Glutamatergic neuron (in vitro differentiated cells): ENCODE measurements at places on chromosomes 5 and 9.
A peak's percentile ranks its signal among the peaks of the same experiment; 100 is the strongest.

DNA sequence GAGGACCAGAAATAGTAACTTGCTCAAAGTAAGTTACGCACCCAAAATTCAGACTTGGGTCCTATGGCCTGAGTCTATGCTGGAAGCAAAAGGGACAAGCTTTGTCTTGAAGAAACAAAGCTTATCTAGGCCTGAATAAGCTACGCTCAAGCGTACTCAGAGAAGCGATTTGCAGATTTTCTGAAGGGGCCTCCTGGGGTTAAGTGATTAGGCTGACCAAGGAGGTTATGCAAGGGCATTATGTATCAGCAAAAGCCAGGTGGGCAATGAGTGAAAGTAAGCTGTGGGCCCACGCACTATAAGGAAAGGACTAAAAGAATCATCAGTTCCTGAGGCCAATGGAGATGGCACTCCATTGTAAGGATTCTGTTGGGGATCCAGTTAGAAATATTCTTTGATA is 122.1 kb downstream of the SNX18 start:
- H3K27me3 ChIP-seq: peaks cover 3% of the 10 kb centered on the region
- H3K4me3 ChIP-seq: no peak overlapping the region
- no peak for DNase-seq
- H3K36me3 ChIP-seq: peaks cover 6% of the 10 kb centered on the region
- no peak overlapping the region for H3K27ac ChIP-seq
- H3K4me1 ChIP-seq: peaks cover 9% of the 10 kb centered on the region

DNA sequence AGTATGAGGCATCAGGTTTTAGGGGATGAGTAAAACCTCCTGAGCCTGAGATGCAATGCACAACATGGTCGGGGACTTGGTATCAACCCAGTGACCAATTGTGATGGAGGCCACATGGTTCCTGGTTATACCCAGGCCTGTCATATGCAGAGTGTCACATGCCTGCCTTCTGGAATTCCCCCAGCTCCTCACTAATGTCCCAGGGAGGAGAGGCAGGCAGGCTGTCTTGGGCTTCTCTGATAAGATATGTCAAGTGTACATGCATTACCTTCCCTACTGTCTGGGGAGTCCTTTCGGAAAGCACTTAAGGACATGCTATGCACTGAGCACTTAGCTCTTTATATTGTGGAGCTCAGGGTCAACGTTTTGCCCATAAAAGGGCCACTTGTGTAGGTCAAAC is 14.2 kb upstream of the PALM2AKAP2 start:
- H3K27ac ChIP-seq: no peak overlapping the region
- no peaks in the 10 kb centered on the region for H3K27me3 ChIP-seq
- H3K36me3 ChIP-seq: no peaks in the 10 kb centered on the region

- no peaks in the 10 kb centered on the region for H3K27me3 ChIP-seq
- no peak overlapping the region for H3K4me3 ChIP-seq
- no peaks in the 10 kb centered on the region for H3K4me1 ChIP-seq
- DNase-seq: no peak
- H3K27ac ChIP-seq: no peak overlapping the region
Observed at GRCh38 chr5:40430101-40430710, 249.5 kb upstream of the PTGER4 start.

- no peaks in the 10 kb centered on the region for H3K36me3 ChIP-seq
- H3K27me3 ChIP-seq: no peaks in the 10 kb centered on the region
- no peaks in the 10 kb centered on the region for H3K4me1 ChIP-seq
- DNase-seq: no peak
- no peak overlapping the region for H3K27ac ChIP-seq
Observed at GRCh38 chr9:21081451-21081850, 3.7 kb upstream of the IFNB1 start.

DNA sequence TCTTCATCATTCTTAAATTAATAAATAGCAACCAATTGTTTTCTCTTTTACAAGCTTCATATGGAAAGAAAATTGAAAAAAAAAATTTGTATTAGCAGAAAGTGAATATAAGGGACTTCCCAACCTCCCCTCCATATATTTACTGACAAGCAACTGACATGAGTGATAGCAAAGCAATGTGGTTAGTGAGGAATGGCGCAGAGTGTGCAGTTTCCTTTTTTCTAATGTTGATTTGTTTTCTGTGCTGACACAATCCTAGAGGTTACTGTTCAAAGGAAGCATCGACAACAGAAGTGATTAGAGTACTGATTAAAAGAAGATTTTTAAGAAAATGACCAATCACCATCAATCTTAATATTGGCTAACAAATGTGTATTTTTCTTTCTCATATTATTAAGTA is 1.7 kb upstream of the PTGER4 start:
- H3K27ac ChIP-seq: no peak overlapping the region
- peaks cover 18% of the 10 kb centered on the region for H3K27me3 ChIP-seq
- DNase-seq: no peak
- no peak overlapping the region for H3K4me3 ChIP-seq

GRCh38 chr5:120697147-120697546 is 233.0 kb downstream of the PRR16 start:
- no peak overlapping the region for H3K27ac ChIP-seq
- H3K27me3 ChIP-seq: peaks cover 8% of the 10 kb centered on the region
- DNase-seq: no peak
- no peaks in the 10 kb centered on the region for H3K36me3 ChIP-seq

- H3K4me3 ChIP-seq: no peak overlapping the region
- H3K36me3 ChIP-seq: no peaks in the 10 kb centered on the region
- H3K27ac ChIP-seq: no peak overlapping the region
- no peak for DNase-seq
- no peaks in the 10 kb centered on the region for H3K27me3 ChIP-seq
- H3K4me1 ChIP-seq: peaks cover 18% of the 10 kb centered on the region
Observed at GRCh38 chr5:163894645-163895044, 389.2 kb downstream of the MAT2B start.

DNA sequence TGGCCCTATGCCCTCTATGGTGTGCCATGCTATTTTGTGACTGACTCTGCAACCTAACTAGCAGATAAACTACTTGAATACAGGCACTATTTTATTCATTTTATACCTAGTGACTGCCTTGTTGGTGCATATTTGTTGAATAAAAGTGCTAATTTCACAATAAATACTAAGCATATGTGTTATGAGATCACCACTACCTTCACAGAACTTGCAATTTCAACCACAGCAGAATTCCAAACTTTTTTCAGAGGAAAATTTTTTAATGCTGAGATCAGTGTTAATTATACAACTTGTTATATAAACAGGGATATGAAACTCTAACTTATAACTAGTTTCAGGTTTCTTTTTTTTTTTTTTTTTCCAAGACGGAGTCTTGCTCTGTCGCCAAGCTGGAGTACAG is 94.8 kb downstream of the NR3C1 start:
- H3K4me1 ChIP-seq: no peaks in the 10 kb centered on the region
- H3K27ac ChIP-seq: no peak overlapping the region
- no peaks in the 10 kb centered on the region for H3K36me3 ChIP-seq

- no peaks in the 10 kb centered on the region for H3K4me1 ChIP-seq
- H3K27ac ChIP-seq: no peak overlapping the region
- no peak for DNase-seq
Observed at GRCh38 chr9:121399883-121400607, 30.0 kb upstream of the STOM start.

DNA sequence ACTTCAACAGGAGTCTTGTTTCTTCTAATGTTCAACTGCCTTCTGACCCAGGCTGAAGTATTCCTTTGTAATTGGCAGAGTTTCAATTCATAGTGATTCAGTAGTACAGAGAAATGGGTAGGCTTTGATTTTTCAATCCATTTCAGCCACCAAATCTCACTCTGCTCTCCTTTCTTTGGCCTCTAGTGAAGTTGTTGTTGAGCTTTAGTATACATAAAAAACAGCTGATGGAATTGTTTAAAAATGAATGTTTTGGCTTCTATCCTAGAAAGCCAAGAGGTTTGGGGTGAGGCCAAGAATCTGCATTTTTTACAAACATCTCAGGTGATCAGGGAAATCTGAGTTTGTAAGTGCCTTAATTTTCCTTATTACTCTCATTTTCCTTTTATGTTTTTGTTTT is 182.9 kb upstream of the MAP1B start:
- no peak for DNase-seq
- peaks cover 8% of the 10 kb centered on the region for H3K4me1 ChIP-seq
- H3K27ac ChIP-seq: no peak overlapping the region
- H3K36me3 ChIP-seq: no peaks in the 10 kb centered on the region
- no peak overlapping the region for H3K4me3 ChIP-seq

- no peaks in the 10 kb centered on the region for H3K27me3 ChIP-seq
- H3K27ac ChIP-seq: no peak overlapping the region
- peaks cover 11% of the 10 kb centered on the region for H3K4me1 ChIP-seq
- peaks cover 4% of the 10 kb centered on the region for H3K36me3 ChIP-seq
Observed at GRCh38 chr5:54577528-54577927, 60.0 kb downstream of the SNX18 start.

DNA sequence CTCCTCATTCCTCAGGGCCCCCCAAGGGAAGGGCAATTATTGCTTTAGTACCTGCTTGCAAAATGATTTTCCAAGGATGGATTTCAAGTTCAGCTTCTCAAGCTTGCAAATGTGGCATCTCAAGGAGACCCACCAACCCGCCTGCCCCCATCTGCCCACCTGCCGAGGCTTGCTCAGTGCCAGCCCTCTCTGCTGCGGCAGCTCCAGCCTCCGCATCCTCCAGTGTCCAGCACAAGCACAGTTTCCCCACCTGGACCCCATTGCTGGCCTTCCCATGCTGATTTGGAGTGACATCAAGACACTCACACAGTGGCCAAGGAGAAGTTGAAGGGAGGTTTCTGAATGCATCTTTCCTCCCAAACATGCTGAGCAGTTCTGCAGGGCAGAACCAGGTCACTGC is 31.2 kb downstream of the MED10 start:
- no peak overlapping the region for H3K27ac ChIP-seq
- peaks cover 5% of the 10 kb centered on the region for H3K27me3 ChIP-seq
- H3K4me1 ChIP-seq: no peaks in the 10 kb centered on the region
- DNase-seq: no peak
- H3K36me3 ChIP-seq: peaks cover 10% of the 10 kb centered on the region

- H3K4me3 ChIP-seq: no peak overlapping the region
- H3K27me3 ChIP-seq: no peaks in the 10 kb centered on the region
- peaks cover 2% of the 10 kb centered on the region for H3K4me1 ChIP-seq
- H3K27ac ChIP-seq: no peak overlapping the region
Observed at GRCh38 chr9:75429531-75430475, 341.5 kb downstream of the OSTF1 start.

DNA sequence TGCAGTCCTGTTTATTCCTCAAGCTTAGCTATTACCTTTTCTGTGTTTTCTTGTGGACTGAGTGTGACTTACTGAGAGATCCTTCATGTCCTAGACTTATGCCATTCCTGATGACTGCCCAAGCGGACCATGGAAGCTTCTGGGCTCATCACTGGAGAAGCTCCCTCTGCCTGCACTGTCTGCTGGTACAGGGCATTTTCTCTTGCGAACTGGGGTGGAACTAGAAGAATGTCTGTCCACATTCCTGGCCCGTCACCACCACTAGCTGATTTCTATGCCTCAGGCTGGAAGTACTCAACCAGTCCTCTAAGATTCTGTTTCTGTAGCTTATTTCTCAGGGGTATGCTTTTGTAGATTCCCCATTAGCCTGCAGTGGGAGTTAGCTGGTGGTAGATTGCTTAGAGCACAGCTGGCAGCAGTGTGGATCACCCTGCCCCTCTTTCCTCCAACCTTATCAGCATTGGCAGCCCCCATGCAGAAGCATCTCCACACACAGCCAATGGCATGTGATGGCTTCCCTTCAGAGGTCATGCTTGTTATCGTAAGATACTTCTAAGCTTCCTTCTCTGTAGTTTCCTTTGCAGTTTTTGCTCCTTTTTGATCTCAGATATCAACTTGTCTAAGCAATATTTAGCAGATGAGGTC is 12.4 kb downstream of the SLC36A1 start:
- peaks cover 12% of the 10 kb centered on the region for H3K36me3 ChIP-seq
- no peak for DNase-seq
- H3K27ac ChIP-seq: peak overlapping the region; percentile 52
- no peak overlapping the region for H3K4me3 ChIP-seq

DNA sequence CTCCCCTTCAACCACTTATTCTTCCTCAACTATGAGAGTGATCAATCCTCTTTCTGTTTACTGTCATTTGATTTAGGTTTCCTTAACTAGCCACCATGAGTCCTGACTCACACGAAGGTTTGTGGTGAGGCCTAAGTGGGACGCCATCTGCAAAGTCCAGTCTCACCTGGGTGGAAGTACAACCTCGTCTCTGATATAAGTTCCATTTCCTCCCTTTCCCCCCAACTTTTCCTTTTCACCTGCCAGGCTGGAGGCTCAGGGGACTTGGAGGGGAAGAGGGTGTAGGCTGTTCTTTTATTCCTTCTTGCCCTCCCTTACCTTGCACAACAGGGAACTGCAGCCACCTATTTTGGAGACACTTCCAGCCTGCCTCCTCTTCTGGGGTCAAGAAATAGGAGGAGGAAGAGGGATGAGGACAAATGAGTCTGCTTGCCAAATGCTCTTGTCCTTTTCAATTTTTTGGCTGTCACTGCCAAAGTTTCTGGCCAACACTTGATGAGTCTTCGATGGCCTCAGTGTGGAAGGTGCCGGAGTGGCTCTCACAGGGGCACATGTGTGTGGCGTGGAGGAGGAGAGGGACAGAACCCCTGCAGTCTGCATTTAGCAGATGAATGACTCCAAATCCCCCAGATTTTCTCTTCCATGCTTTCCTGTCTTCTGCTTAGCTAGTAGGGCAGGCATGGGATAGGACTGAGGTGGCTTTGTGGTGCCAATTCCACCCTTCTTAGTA is 249.6 kb downstream of the NSG2 start:
- H3K36me3 ChIP-seq: peaks cover 11% of the 10 kb centered on the region
- peaks cover 1% of the 10 kb centered on the region for H3K4me1 ChIP-seq
- no peak overlapping the region for H3K4me3 ChIP-seq
- DNase-seq: no peak
- no peaks in the 10 kb centered on the region for H3K27me3 ChIP-seq

DNA sequence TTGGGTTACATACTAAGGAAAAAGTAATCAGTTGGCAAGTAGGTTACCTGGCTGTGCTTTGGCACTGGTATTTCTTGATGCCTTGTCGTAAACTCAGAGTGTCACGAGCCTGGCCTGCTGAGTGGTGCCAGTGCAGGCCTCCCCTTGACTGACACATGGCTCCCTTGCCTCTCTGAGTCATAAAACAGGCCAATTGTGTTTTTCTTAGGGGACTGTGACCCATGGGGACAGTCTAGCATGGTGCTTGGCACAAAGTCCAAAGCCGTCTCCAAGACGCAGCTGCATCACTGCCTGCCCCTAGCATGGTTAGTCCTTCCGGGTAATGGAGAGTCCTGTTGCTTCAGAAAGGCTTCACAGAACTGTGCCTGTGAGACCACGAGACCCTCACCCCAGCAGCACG is 132.5 kb downstream of the MVB12B start:
- no peak overlapping the region for H3K27ac ChIP-seq
- peaks cover 8% of the 10 kb centered on the region for H3K36me3 ChIP-seq
- no peaks in the 10 kb centered on the region for H3K27me3 ChIP-seq
- peaks cover 11% of the 10 kb centered on the region for H3K4me1 ChIP-seq

- H3K27ac ChIP-seq: no peak overlapping the region
- no peak for DNase-seq
- no peaks in the 10 kb centered on the region for H3K4me1 ChIP-seq
- no peak overlapping the region for H3K4me3 ChIP-seq
Observed at GRCh38 chr9:121230256-121230655, 28.6 kb upstream of the RAB14 start.

GRCh38 chr5:103424026-103424425 is 138.6 kb downstream of the NUDT12 start:
- no peaks in the 10 kb centered on the region for H3K27me3 ChIP-seq
- no peak overlapping the region for H3K27ac ChIP-seq
- H3K4me1 ChIP-seq: peaks cover 14% of the 10 kb centered on the region

- no peak for DNase-seq
- H3K27me3 ChIP-seq: no peaks in the 10 kb centered on the region
- H3K4me3 ChIP-seq: no peak overlapping the region
Observed at GRCh38 chr5:166117072-166118066, 2174.1 kb upstream of the WWC1 start.

GRCh38 chr5:157180374-157181264 is at the start of gene ITK:
Gene ITK, plus strand, starts transcription at chr5:157180840. Its CDS starts 138 bp downstream, at chr5:157180978.
- no peak within 1 kb of the TSS for H3K27ac ChIP-seq
- H3K27me3 ChIP-seq: no peaks in the 10 kb centered on the region
- H3K4me3 ChIP-seq: no peak within 1 kb of the TSS
- H3K4me1 ChIP-seq: no peaks in the 10 kb centered on the region
- DNase-seq: no peak
- H3K36me3 ChIP-seq: no peaks in the 10 kb centered on the region
